Stimulated activated CD8-positive, alpha-beta memory T cell treated with anti-CD3 and anti-CD28 coated beads, Interleukin-12 subunit alpha, Interleukin-12 subunit beta, amount 100 ng/mL, for 1 hour (primary cell): ENCODE measurements at places on chromosomes 3 and 15.
A peak's percentile ranks its signal among the peaks of the same experiment; 100 is the strongest.

- no peak for DNase-seq
Measured at GRCh38 chr15:98408231-98408630, 240.1 kb upstream of the IGF1R start.

GRCh38 chr15:101145362-101145761 is 106.5 kb downstream of the CHSY1 start:
- DNase-seq: no peak

GRCh38 chr15:52101542-52102323 is 10.8 kb downstream of the BCL2L10 start:
- DNase-seq: no peak

- no peak for DNase-seq
Measured at GRCh38 chr3:68986496-68987208, 26.8 kb downstream of the EOGT start.

- DNase-seq: no peak
Measured at GRCh38 chr15:47409600-47409999, 307.7 kb upstream of the SEMA6D start.

- DNase-seq: no peak
Measured at GRCh38 chr15:92277776-92278175, 115.9 kb upstream of the ST8SIA2 start.

DNA sequence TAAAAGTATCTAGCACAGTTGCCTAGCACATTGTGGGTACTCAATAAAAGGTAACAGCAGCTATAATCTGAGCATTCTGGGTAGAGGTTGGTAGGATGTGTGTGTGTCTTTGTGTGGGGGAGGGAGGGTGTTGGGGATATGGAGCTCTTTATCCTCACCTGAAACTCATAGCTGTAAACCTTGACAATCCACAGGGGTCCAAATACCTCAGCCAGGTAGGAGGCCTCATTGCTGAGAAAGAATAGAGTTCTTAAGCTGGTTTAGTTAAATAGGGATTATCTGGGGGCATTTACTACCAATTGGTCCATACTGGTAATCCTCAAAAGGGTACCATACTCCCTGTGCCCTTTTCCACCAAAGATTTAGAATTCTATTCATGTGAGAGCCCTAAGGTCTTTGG is 3.9 kb downstream of the SERF2 start:
- DNase-seq: no peak

DNA sequence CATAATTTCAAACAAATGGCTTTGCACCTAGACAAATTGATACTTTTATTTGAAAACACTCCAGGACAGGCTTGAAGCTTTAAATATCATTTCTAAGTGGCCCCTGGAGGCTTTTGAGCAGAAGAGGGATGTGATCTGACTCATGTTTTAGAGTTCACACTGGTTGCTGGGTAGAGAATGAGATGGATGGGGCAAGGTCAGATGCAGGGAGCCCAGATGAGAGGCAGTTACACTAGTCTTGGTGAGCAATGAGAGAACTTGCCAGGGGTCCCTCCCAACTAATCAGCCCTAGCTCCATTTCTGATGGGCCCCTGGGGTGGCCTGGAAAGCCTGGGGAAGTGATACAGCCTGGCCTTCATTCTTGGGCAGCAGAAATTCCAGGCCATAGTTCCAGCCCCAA is 190.4 kb downstream of the MEGF11 start:
- DNase-seq: no peak

- no peak for DNase-seq
Measured at GRCh38 chr3:121981473-121981872, 40.6 kb downstream of the ILDR1 start.

DNA sequence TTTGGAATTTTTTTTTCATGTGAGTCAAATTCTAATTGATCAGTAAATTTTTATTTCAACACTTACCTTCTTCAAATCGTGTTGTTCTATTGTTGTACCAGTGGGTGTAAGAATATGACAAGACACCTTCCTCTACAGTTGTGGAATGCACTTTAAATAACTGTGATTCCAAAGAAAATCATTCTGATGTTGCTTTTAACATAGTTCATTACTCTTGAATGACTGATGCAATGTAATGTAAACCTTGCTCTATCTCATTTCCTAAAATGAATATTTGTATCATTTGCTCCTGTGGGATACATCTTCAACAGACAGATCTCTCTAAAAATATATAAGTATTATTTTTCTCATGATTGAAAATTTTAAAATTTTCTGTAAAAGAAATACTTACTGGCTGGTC is 313.4 kb downstream of the RBMS3 start:
- no peak for DNase-seq

- DNase-seq: no peak
Measured at GRCh38 chr3:158842976-158843375, 41.1 kb downstream of the MFSD1 start.

GRCh38 chr15:94677202-94677790 is 445.9 kb downstream of the MCTP2 start:
- no peak for DNase-seq

DNA sequence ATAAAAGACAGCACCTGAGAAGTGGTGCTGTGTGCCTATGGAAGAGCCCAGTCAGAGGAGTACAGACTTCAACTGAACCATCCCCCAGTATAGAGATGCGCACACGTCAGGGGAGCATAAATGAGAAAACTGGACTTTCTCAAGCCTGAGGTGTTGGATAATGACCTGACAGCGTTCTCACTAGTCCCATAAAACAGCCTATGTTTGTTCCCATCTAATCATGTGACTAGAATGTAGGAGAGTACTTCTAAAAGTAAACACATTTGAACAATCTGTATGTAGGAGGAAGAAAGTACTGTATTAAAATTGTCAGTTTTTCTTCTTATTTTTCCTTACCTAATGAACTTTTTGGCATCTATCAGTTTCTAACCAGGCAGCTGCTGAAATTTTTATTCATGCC is 498.9 kb downstream of the CNTN4 start:
- DNase-seq: no peak

- DNase-seq: no peak
Measured at GRCh38 chr15:80977627-80978036, 12.0 kb downstream of the MESD start.

GRCh38 chr3:184815046-184815930 is 3.3 kb downstream of the VPS8 start:
- DNase-seq: no peak

- DNase-seq: peak; percentile 15
Measured at GRCh38 chr3:126983653-126984390, 907 bp downstream of the PLXNA1 start.

DNA sequence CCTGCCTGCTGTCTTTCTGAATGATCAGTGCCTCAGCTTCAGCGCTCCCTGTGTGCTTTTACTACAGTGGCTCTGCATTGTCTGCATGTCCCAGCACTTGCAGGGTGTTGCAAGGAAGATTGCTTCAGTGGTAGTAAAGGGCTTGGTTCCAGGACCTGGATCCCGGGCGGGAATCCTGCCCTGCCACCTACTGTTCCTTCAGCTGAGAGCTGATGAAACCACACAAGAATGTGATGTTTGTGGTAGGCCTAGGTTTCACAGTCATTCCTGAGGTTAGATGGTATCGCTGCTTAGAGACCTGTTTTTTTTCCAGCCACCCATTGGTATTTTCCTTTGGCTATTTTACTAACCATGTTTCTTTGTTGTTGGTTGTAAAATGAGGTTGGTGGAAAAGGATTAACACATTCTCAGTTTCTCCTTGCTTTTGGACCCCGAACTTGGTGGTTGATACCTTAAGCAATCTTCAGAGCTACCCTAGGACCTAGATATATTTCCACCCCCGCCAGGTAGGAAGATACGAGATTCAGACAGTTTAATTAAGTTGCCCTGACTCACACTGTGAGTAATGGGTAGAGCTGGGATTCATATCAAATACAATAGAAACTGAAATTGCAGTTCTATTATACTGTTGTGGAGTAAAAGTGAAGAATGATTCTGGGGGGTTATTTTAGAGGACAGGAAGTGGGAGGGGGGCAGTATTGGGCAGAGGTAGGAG is 11.4 kb downstream of the GPR87 start:
- no peak for DNase-seq

DNA sequence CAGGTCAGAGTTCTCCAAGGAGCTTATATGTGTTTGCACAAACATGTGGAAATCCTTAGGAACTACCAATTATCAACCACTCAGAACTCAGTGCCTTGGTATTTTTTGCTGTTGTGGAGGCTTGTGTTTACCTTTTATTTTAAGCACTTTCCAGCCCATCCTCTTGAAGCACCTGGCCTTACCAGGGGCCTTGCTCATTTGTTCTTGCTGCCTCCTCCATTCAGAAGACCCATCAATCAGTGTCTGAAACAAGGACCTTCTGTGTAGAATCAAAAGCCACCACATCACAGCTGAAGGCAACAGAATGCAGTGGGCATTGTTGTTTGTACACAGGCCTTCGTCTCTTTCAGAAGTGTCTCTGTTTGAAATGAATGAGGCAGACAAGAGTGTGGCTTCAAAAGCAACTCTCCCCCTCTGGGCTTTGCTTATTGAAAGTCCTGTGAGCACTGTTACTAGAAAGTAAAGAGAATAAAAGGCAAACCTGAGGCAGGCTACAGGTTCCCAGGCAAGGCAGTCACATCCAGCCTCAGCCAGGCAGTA is 24.5 kb upstream of the LIPC start:
- no peak for DNase-seq

DNA sequence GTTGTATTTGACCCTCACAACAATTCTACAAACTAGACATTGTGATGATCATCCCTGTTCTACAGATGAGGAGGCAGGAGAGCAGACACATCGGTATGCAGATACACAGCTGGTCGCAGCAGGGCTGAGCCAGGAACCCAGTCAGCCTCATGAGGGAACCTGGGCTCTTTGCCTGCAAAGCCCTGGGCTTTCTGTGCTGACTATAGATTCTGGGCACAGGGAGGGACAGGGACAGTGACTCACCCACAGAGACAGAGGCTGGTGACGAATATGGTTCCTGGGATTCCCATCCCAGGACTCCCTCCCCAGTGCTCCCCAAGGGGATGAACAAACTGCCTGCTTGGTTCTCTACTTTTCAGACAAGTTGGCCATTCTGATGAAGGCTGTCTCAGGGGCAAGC is 3.8 kb upstream of the CAMP start:
- DNase-seq: no peak

DNA sequence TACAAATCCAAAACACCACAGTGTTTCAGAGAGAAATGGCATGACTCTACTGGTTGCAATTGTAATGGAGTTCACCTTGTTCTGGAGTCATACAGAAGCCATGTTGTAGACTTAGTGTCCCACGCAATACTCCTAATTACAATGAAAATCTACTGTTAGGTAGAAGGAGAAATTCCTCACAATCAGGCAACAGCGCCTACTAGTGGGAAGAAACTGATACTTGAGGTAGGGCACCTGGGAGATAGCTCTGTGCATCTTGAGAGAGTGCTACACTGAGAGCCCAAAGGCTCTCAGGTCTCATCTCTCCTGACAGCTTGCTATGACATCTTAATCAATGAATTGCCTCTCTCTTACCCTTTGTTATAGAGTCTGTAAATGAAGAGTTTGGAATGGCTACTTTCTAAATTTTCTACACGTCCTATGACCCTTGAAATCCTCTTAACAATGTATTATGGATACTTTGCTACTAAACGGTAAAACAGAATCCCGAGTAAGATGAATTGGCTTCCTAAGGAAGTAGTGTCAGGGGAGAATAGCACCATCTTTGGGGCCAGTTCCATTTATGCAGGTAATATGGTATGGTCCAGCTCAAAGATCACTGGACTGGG is 422.7 kb upstream of the TPRG1 start:
- peak; percentile 47 for DNase-seq

GRCh38 chr3:134699141-134699711 is 48.4 kb upstream of the KY start:
- DNase-seq: no peak

- DNase-seq: no peak
Measured at GRCh38 chr15:87777054-87777561, 479.4 kb downstream of the NTRK3 start.

GRCh38 chr3:115623044-115623868 is at the start of gene GAP43:
GAP43 (plus strand) TSS chr3:115623510; CDS start chr3:115623690, 180 bp downstream.
- no peak for DNase-seq

- no peak for DNase-seq
Measured at GRCh38 chr15:64443747-64444621, 16.4 kb upstream of the ZNF609 start.

DNA sequence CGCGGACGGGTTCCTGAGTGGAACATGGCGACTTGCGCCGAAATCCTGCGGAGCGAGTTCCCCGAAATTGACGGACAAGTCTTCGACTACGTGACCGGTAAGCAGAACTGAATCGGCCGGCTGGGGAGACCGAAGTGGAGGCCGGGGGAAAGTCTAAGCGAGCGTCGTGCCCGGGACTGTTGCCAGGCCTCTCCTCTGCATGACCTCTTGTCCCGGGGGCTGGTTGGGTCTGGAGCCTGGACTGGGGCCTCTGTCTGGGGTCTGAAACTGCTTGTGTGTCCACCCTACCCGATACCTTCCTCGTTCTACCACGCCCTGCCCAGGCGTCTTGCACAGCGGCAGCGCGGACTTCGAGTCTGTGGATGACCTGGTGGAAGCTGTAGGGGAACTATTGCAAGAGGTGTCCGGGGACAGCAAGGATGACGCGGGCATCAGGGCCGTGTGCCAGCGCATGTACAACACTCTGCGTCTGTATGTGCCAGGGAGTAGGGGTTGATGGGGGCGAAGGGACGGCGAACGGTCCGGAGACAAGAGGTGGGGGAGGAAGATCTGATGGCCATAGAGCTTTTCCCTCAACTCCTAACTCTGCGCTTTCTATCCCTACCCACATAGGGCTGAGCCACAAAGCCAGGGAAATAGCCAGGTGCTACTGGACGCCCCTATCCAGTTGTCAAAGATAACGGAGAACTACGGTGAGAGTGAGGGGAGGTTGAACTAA is at the start of gene ABCF3:
ABCF3 (plus strand) TSS at position 16 of the 718 bp plus-strand sequence; CDS start at position 25, 9 bp downstream.
- DNase-seq: no peak

- DNase-seq: no peak
Measured at GRCh38 chr3:126107203-126107939, 23.4 kb upstream of the SLC41A3 start.

- DNase-seq: no peak
Measured at GRCh38 chr15:71800835-71801745, 9.3 kb upstream of the NR2E3 start.

GRCh38 chr15:26234976-26235767 is 372.0 kb upstream of the ATP10A start:
- no peak for DNase-seq

- no peak for DNase-seq
Measured at GRCh38 chr3:113142476-113142875, 68.9 kb upstream of the BOC start.

GRCh38 chr15:88887068-88887580 is 8.2 kb downstream of the HAPLN3 start:
- no peak for DNase-seq

GRCh38 chr3:81476692-81477091 is 284.8 kb downstream of the GBE1 start:
- DNase-seq: no peak

GRCh38 chr15:71792521-71792920 is 17.8 kb upstream of the NR2E3 start:
- no peak for DNase-seq

- no peak for DNase-seq
Measured at GRCh38 chr15:23839893-23840474, 152.9 kb upstream of the NDN start.

- DNase-seq: no peak
Measured at GRCh38 chr15:32701863-32702262, 15.9 kb upstream of the GREM1 start.

DNA sequence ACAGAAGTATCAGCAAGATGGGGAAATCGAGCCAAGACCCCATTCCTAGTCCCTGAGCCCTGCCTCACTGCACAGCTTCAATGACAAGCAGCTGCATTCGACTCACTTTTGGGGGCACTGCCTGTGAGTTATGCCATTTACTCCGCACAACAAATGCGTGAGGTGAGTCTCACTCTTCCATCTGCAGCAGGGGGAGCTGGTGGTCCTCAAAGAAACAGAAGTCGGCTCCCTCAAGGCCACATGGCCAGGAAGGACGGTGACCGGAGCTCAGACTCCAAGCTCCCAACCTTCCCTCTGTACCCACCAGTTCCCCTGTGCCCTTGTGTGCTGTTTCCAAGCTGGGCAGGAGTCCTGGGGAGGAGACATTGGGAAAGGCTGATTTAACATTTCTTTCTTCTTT is 127.7 kb upstream of the IQSEC1 start:
- no peak for DNase-seq
